Spinal cord (tissue), 10 donors: ENCODE measurements at places on chromosomes 2 and 18.

DNA sequence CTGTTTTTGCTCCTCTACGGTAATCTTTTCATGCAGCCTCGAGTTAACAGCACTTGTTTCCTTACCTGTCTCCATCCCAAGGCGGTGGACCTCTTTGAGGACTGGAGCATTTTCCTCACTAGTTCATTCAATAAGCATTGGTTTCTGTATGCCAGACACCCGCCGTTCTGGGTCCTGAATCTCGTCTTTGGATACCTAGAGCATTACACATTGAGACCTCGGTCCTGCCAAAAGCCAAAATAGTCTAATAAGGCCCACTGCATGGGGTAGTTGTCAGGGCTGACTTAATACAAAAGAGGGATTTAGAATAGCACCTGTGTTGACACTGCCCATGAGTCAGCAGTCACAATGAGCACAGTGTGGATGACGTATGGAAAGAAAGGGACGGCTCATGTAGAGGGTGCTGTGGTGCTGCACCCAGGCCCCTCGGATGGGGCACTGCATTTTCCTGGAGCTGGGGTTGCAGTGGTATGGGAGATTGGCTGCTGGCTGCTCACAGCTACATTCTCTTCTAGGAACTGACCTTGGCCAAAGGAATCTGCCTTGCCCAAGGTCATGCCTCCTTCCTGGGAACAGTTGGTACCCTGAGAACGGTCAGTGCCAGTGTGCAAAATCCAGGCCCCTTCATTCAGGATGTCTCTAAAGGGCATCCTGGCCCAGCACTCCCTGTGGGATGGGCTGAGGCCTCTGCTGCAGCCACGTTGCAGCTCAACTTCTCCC is 126.9 kb upstream of the NCK2 start:
- no peaks in the 10 kb centered on the region for H3K36me3 ChIP-seq
- DNase-seq: no peak

DNA sequence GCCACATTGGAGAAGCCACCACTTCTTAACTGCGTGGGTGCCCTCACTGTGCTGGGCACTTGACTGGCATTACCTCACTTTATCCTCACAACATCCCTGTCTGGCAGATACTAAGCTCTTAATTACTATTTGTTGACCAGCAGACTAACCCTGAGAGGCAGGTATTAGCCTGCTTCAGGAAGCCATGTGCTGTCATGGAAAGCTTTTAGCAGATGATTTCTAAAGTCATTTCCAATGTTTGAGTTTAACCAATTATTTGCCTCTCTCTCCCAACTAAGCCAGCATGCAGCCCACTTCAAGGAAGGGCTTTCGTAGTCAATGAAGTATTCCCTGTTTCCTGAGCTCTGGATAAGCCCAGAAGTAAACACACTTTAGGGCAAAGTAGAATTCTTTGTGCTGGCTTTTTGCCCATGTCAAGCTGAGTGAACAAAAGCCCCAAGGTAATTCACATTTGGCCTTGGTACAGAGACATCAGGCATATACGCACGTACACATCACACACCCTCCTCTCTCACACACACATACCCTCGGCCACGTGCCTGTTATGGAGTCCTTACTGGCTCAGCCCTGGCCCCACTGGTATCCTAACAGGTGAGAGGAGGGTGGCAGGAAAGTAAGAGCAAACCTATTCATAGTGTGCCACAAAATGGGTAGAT is 108.6 kb downstream of the C1D start:
- no peaks in the 10 kb centered on the region for H3K27me3 ChIP-seq
- DNase-seq: no peak
- H3K4me3 ChIP-seq: no peak overlapping the region
- no peak overlapping the region for H3K27ac ChIP-seq
- no peaks in the 10 kb centered on the region for H3K4me1 ChIP-seq
- no peaks in the 10 kb centered on the region for H3K36me3 ChIP-seq

- no peak overlapping the region for H3K4me3 ChIP-seq
- H3K4me1 ChIP-seq: no peaks in the 10 kb centered on the region
- no peaks in the 10 kb centered on the region for H3K36me3 ChIP-seq
- H3K27ac ChIP-seq: no peak overlapping the region
- DNase-seq: no peak
Observed at GRCh38 chr2:196131384-196131937, 39.9 kb downstream of the STK17B start.

DNA sequence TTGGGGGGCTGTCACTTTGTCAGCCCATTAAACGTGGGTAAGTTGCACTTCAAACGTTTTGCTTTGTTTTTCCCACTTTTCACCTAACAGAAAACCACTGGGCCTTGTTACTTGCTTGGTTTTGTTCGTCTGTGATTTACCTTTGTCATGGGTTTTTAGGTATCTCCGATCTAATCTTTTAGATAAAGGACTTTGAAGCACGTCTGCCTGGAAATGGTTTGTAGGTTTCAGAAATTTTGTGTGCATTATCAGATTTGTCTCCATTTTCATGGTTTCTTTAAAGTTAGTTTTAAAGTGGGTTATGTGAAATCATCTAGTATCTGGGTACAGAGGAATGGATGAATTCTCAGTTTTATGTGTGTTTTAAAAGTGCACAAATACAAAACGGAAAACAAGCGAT is 6.4 kb downstream of the CTDP1 start:
- H3K4me3 ChIP-seq: no peak overlapping the region
- H3K36me3 ChIP-seq: peaks cover 12% of the 10 kb centered on the region
- no peaks in the 10 kb centered on the region for H3K27me3 ChIP-seq
- DNase-seq: no peak
- H3K27ac ChIP-seq: no peak overlapping the region
- H3K4me1 ChIP-seq: peaks cover 4% of the 10 kb centered on the region

- no peaks in the 10 kb centered on the region for H3K36me3 ChIP-seq
- no peaks in the 10 kb centered on the region for H3K27me3 ChIP-seq
- peak; percentile 68 for DNase-seq
- H3K27ac ChIP-seq: peak overlapping the region; percentile 67
- no peak overlapping the region for H3K4me3 ChIP-seq
Observed at GRCh38 chr2:172445851-172446250, 18.5 kb downstream of the ITGA6 start.

GRCh38 chr18:80252136-80252535 is 4.8 kb upstream of the PARD6G start:
- H3K36me3 ChIP-seq: no peaks in the 10 kb centered on the region
- peaks cover 5% of the 10 kb centered on the region for H3K4me1 ChIP-seq
- no peak for DNase-seq
- H3K27ac ChIP-seq: no peak overlapping the region
- no peaks in the 10 kb centered on the region for H3K27me3 ChIP-seq
- no peak overlapping the region for H3K4me3 ChIP-seq

DNA sequence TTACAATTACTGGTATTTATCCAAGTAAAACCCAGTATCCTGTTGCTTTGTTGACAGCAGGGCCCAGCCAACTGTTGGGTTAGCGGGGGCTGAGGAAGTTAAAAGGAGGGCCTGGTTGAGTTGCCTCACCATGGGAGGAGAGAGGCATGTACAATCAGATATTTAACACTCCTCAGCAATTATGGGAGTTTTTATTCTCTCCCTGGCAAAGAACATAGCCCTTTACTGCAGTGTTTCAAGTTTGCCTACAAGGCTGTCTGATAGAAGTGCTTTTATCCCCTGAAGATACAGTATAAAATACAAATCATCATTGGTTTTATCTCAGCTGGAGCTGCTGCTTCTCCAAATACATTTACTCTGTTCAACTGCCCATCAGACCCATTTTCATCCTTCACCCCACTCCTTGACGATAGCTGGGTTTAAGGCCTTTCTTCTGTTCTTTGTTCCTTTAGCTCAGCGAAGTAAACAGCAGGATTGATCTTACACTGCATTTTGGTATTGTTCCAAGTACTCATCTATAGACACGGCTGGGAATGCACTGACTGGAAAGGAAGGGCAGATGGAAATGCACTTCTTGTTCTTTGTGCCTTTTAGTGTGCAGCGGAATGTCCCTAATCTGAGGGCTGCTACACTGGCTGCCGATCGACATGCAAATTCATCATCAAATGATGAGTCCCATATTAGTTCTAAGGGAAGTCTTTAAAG is 402.5 kb upstream of the SPRED2 start:
- DNase-seq: peak; percentile 73
- no peaks in the 10 kb centered on the region for H3K36me3 ChIP-seq
- no peak overlapping the region for H3K4me3 ChIP-seq
- H3K27me3 ChIP-seq: no peaks in the 10 kb centered on the region

DNA sequence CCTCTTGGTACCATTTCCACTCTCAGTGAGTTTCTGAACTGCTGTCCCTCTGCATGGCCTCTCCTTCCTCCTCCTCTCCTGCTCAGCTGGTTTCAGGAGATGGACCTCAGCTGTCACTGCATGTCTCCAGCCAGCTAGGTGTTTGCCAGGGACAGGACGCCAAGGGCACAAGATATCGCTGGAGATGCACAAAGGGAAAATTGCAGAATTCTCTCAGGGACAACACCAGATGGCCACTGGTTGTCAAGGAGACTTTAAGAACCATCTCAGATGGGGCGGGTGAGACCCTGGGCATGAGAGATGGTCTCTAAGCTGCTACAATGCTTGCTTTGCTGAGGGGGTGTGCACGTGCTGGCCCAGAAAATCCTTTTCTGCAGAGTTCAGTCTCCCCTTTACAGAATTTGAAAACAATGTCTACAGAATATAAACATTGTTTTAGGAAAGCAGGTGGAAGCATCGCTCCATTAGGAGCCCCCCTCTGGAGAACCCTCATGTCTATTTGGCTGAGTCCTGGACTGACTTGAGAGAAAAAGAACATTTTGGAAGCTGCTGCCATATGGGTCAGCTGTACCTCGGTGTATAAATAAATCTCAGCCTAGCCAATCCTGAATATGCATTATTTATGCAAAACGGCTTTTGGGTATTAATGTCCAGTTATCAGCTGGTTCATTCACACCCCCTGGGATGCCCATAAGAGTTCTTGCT is 57.8 kb upstream of the SPP2 start:
- H3K4me3 ChIP-seq: no peak overlapping the region
- peaks cover 6% of the 10 kb centered on the region for H3K4me1 ChIP-seq
- no peaks in the 10 kb centered on the region for H3K27me3 ChIP-seq
- no peaks in the 10 kb centered on the region for H3K36me3 ChIP-seq
- no peak for DNase-seq

GRCh38 chr2:74385396-74385795 is 5.3 kb upstream of the DCTN1 start:
- H3K27me3 ChIP-seq: no peaks in the 10 kb centered on the region
- H3K4me1 ChIP-seq: peaks cover 5% of the 10 kb centered on the region
- peak; percentile 71 for DNase-seq
- H3K36me3 ChIP-seq: no peaks in the 10 kb centered on the region
- H3K4me3 ChIP-seq: peak overlapping the region; percentile 26

- no peak for DNase-seq
- peaks cover 3% of the 10 kb centered on the region for H3K36me3 ChIP-seq
- no peak overlapping the region for H3K4me3 ChIP-seq
Observed at GRCh38 chr2:28629910-28630309, 121.7 kb upstream of the PPP1CB start.

- no peak for DNase-seq
- H3K27me3 ChIP-seq: no peaks in the 10 kb centered on the region
- no peak overlapping the region for H3K4me3 ChIP-seq
Observed at GRCh38 chr2:217370391-217370790, 510.5 kb upstream of the TNP1 start.

DNA sequence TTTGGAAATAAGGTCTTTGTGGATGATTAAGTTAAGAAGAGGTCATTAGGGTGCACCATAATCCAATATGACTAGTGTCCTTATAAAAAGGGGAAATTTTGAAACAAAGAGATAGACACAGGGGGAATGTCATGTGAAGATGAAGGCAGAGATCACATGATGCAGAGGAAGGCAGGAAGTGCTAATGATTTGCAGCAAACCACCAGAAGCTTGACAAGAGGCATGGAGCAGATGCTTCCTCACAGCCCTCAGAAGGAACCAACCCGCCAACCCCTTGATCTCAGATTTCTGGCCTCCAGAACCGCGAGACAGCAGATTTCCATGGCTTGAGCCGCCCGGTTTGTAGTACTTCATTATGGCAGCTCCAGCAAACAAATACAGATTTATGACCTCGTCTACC is 17.4 kb upstream of the SMARCAL1 start:
- DNase-seq: no peak
- H3K27me3 ChIP-seq: no peaks in the 10 kb centered on the region
- no peaks in the 10 kb centered on the region for H3K36me3 ChIP-seq
- no peaks in the 10 kb centered on the region for H3K4me1 ChIP-seq
- no peak overlapping the region for H3K4me3 ChIP-seq
- H3K27ac ChIP-seq: no peak overlapping the region

DNA sequence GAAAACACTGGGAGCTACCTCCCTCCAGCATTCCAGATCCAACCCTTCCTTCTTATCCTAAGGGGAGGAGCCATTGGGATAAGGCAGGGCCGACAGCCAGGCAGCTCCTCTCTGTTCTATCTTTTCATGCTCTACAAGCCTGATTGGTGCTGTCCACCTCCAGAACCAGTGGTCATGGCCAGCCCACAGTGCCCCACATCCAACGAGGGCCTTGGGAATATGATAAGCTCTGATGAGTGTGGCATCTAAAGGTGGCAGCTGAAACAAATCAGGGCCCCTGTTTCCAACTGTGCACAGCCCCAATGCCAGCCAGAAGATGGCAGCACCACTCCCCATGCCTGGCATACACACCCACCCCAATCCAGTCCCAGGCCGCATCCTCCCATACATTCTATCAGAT is 329.3 kb downstream of the C1D start:
- H3K4me3 ChIP-seq: no peak overlapping the region
- H3K36me3 ChIP-seq: no peaks in the 10 kb centered on the region

GRCh38 chr2:110940376-110940910 is 180.3 kb upstream of the BCL2L11 start:
- H3K36me3 ChIP-seq: no peaks in the 10 kb centered on the region
- DNase-seq: no peak
- no peak overlapping the region for H3K4me3 ChIP-seq

DNA sequence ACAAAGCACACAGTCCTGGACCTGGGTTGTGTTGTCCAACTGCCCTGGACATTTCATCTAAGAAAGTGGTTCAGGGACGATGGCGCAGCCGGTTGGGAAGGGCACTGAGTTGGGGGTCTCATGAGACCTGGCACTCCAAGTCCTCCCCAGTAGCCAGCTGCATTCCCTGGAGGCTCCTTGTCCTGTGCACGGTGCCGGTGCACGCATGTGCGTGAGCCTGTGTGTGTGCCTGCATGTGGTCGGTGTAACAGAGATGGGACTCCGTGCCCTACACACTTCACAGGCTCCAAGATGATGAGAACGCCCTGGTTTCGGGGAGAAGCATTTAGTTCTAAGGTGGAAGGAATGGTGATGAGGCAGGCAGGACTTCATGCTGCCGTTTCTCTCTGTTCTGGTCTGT is 124.9 kb upstream of the PXDN start:
- no peaks in the 10 kb centered on the region for H3K27me3 ChIP-seq
- no peak for DNase-seq
- H3K4me1 ChIP-seq: peaks cover 60% of the 10 kb centered on the region

DNA sequence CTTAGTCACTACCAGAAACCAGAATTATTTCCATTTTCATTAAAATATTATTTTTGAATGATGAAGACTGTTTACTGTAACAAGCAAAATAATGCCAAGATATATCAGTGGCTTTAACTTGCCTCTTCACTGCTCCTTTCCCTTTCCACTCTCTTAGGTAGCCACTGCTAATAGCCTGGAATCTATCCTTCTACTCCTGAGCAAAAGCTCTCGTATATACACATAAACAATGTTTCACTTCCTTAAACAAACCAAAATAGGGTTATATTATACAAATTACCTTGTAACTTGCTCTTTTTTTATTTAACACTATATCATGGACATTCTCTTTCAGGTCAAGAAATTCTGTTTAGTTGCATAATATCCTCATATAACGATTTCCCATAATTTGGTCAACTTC is 20.8 kb downstream of the IMMT start:
- H3K4me3 ChIP-seq: no peak overlapping the region
- H3K36me3 ChIP-seq: peaks cover 38% of the 10 kb centered on the region
- no peaks in the 10 kb centered on the region for H3K27me3 ChIP-seq
- no peak for DNase-seq
- no peak overlapping the region for H3K27ac ChIP-seq
